ENCODE measurements at places on chromosomes 4 and X. TPM values are rescaled to one million over a fixed set of nuclear protein-coding genes. Genes with fewer than 3 reads are reported as not detected.

Gene TLR10
- 0.06 TPM for total RNA-seq

DNA sequence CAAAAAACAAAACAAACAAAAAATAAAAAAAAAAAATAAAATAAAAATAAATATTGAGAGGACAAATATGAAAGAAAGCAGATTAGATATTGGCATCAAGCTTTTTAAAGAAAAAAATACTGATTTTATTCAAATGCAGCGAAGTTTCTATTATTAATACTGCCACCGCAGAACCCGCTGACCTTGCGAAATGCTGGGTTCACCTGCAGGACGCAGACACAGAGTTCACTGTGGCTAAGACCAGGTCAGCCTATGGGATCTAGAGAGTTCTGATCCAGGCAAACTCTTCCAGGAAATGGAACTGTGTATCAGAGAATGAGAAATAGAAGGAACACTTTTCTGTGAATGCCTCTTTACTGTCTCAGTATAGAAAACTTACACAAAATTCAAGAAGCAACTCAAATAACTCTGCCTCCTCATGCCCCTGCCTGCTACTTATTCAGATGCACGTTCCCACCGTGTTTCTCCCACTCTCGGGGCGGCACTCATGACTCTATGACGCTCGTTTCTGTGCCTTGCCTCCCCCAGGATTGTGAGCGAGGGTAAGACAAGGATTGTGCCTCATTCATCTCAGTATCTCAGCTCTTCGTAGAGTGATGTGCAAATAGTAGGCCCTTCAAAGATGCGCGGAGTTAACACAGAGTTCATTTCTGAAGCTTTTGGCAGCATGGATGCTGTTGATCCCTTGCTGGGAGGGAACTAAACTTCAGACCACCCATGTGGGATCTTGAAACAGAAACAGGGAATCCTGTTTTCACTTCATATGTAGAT lies 44.1 kb upstream of the TLR3 start:
- no peaks in the 10 kb centered on the region for H3K27me3 ChIP-seq
- no peak overlapping the region for H3K4me3 ChIP-seq
- no peak for DNase-seq
- no peaks in the 10 kb centered on the region for H3K36me3 ChIP-seq
- H3K4me1 ChIP-seq, result no peaks in the 10 kb centered on the region
- H3K27ac ChIP-seq, result no peak overlapping the region

DNA sequence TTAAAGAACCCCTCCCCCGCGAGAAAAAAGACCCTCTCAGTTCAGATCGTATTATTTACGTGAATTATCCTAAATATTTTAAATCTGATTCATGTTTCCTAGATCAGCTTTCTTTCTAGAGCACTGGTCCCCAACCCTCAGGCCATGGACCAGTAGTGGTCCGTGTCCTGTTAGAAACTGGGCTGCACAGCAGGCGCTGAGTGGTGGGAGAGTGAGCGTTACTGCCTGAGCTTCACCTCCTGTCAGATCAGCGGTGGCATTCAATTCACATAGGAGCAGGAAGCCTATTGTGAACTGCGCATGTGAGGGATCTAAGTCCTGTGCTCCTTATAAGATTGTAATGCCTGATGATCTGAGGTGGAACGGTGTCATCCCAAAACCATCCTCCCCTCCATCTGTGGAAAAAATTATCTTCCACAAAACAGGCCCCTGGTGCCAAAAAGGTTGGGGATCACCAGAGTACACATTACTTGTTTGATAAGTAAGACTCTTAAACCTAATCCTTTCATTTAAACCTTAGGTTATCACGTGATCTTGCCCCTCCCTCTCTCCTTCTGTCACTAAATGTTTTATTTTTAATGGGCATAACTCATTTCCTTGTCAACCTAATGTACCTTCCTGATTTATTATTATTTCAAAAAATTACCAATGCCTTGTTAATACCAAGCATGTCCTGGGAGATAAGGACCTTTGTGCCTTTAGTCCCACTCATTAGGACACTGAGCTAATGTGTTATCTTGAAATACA lies 442.9 kb downstream of the TLL1 start:
- no peak overlapping the region for H3K4me3 ChIP-seq
- no peak overlapping the region for H3K27ac ChIP-seq
- no peaks in the 10 kb centered on the region for H3K4me1 ChIP-seq
- no peaks in the 10 kb centered on the region for H3K27me3 ChIP-seq
- H3K36me3 ChIP-seq, result no peaks in the 10 kb centered on the region

DNA sequence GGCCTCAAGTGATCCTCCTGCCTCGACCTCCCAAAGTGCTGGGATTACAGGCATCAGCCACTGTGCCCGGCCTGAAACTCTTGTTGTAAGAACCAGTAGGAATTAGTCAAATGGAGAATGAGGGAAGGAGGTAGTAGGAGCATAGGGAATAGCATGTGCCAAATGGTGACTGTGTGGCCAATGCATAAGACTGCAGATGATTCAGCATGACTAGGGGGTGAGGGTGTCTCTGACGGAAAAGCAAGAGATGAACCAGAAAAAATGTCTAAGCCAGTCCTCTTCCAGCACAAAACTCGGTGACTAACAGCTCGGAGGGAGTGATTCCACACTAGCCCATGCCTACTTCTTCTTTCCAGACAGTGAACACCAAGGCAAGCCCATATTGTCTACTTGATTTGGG lies 58.2 kb upstream of the DUSP21 start:
- no peaks in the 10 kb centered on the region for H3K4me1 ChIP-seq
- no peak overlapping the region for H3K27ac ChIP-seq
- no peak for DNase-seq
- H3K4me3 ChIP-seq, result no peak overlapping the region
- H3K27me3 ChIP-seq, result no peaks in the 10 kb centered on the region

DNA sequence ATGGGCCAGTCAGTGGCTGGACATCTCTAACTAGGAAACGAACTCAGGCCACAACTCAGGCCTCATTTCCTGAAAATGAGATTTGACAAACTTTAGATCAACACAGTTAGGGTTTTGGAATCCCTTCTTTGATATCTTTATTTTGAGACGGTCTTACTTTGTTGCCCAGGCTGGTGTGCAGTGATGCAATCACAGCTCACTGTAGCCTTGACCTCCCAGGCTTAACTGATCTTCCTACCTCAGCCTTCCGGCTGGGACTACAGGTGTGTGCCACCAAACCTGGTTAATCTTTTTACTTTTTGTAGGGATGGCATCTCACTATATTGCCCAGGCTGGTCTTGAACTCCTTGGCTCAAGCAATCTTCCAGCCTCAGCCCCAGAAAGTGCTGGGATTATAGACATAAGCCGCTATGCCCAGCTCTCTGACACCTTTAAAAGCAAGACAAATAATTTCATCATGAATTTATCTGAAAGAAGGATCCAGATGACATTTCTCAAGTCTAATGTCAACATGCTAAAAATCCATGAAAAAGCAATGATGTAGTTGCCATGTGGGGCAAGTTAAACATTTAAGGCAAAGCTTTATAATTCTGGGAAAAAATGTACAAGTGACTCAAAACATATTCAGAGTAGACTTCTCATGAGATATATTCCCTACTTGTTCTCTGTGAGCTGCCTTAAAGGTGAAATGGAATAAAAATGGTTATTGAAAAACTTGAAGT lies 89.1 kb upstream of the CBR4 start:
- no peak overlapping the region for H3K4me3 ChIP-seq
- DNase-seq, result no peak
- H3K4me1 ChIP-seq, result peaks cover 15% of the 10 kb centered on the region
- no peak overlapping the region for H3K27ac ChIP-seq
- H3K36me3 ChIP-seq, result no peaks in the 10 kb centered on the region
- H3K27me3 ChIP-seq, result no peaks in the 10 kb centered on the region

DNA sequence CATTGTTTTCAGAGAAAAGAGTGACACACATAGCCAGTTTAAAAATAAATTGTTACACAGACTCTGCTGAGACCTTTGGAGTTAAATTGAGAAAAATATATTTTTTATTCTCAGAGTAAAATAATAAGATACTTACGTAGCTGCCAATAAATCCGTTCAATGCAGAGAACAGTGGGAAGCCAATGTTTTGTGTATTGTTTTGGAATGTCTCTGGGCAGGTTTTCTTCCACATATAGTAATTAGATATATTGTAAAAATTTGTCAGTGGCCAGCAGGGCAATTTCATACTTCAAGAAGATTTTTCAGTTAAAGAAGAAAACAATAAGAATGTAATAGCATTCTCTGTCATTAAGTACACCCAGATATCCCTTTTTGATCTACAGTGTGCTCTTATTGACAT lies 999.5 kb upstream of the INTU start:
- DNase-seq, result no peak
- no peak overlapping the region for H3K27ac ChIP-seq
- no peaks in the 10 kb centered on the region for H3K4me1 ChIP-seq
- H3K36me3 ChIP-seq, result no peaks in the 10 kb centered on the region
- H3K27me3 ChIP-seq, result no peaks in the 10 kb centered on the region

GRCh38 chr4:83631066-83631465 lies 95.2 kb downstream of the GPAT3 start:
- no peak overlapping the region for H3K4me3 ChIP-seq
- H3K4me1 ChIP-seq, result peaks cover 7% of the 10 kb centered on the region
- no peak overlapping the region for H3K27ac ChIP-seq
- H3K27me3 ChIP-seq, result no peaks in the 10 kb centered on the region

Gene PPP2R2C
- total RNA-seq, result 7.9 TPM
